ENCODE measurements at places on chromosomes 16 and 17.

DNA sequence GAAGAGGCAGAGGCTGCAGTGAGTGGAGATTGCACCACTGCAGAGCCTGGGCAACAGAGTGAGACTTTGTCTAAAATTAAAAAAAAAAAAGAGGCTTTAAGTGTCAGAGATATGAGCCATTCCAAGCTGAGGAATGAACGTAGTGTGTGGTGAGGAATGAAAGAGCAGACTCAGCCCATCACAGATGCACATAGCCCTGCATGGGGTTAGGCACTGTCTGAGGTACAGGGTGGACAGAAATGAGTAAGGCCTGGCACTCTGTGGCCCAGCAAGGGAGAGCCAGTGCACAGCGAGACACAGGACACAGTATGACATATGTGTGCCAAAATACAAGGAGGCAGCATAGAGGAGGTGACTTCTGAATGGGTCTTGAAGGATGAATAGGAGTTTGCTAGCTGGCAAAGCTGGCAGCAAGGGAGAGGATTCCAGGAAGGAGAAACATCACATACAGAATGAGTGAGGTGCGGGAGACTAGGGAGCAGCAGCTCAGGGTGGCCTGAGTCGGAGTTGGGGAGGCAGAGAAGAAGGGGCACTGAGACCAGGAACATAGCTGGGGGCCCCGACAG, 8.7 kb upstream of the ZNF469 start:
- no peak for DNase-seq

GRCh38 chr17:75652934-75653549, 13.9 kb downstream of the RECQL5 start:
- peak; percentile 40 for DNase-seq

GRCh38 chr16:24876231-24876630, 30.5 kb downstream of the SLC5A11 start:
- DNase-seq = no peak

- no peak for DNase-seq
Observed at GRCh38 chr16:55203570-55203969, 120.4 kb upstream of the IRX6 start.

GRCh38 chr17:59800530-59800942, 92.2 kb downstream of the TUBD1 start:
- no peak for DNase-seq

GRCh38 chr17:49123061-49123460, 9.5 kb upstream of the B4GALNT2 start:
- DNase-seq = no peak

DNA sequence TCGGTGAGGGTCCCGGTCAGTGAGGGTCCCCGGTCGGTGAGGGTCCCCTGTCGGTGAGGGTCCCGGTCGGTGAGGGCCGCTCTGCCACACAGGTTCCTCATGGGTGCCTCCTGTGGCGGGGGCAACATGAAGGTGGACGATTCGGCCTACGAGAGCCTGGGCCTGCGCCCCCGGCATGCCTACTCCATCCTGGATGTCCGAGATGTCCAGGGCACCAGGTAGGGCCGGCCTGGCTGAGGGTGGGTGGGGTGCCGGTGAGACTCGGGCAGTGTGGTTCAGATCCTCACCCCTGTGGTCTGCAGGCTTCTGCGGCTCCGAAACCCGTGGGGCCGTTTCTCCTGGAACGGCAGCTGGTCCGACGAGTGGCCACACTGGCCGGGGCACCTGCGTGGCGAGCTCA, 9.0 kb upstream of the PRR35 start:
- no peak for DNase-seq
